ENCODE measurements at places on chromosomes 7 and 10.

GRCh38 chr10:90849956-90850749, 7.7 kb downstream of the HTR7 start:
- no peak for DNase-seq

GRCh38 chr10:108562105-108562504, 1361.2 kb downstream of the XPNPEP1 start:
- no peak for DNase-seq

- DNase-seq, result no peak
Observed at GRCh38 chr10:42951486-42952251, 125.2 kb upstream of the RET start.

DNA sequence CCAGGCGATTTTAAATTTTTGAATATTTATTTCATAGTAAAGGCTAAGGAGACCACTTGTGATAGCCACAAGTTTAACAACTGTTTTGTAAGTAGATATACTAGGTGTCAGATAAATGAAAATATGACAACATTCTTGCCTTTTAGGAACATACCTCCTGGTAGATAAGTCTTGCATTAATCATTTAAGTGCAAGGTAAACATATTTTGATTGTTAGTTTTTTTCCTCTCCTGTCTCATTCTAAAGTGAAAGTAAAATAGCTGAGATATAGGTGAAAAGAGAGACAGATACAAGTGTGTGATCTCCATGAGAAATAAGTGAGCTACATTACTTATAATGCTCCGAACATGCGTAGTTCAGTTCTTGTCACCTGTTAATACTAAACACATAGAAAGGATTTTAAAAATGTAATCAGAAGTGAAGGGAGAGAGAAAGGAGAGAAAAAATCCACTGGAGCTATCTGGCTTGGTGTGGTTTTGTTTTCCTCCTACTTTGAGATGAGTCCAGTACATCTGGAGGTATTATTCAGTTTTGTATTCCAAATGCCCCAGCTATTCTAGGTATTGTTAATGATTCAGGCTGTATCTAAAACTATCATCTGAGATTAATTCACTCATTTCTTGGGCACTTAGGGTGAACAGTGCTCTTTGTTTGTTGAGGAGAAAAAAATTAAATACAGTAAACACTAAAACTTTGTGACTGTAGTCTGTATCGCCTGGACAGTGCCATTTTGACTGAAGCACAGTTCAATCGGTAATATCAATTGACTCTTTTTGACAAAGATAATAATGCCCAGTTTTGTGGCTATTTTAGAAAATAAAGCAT, 21.2 kb downstream of the GLCCI1 start:
- DNase-seq, result no peak

- DNase-seq, result no peak
Observed at GRCh38 chr10:48526011-48526821, 78.7 kb downstream of the ARHGAP22 start.

DNA sequence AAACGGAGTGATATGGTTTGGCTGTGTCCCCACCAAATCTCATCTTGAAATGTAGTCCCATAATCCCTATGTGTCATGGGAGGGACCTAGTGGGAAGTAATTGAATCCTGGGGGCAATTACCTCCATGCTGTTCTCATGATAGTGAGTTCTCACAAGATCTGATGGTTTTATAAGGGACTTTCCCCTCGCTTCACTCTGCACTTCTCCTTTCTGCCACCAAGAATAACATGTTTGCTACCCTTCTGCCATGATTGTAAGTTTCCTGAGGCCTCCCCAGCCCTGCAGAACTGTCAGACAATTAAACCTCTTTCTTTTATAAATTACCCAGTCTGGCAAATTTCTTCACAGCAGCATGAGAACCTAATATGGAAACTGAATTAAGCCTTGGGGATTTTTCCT, 19.1 kb downstream of the FAM3C start:
- DNase-seq, result no peak

DNA sequence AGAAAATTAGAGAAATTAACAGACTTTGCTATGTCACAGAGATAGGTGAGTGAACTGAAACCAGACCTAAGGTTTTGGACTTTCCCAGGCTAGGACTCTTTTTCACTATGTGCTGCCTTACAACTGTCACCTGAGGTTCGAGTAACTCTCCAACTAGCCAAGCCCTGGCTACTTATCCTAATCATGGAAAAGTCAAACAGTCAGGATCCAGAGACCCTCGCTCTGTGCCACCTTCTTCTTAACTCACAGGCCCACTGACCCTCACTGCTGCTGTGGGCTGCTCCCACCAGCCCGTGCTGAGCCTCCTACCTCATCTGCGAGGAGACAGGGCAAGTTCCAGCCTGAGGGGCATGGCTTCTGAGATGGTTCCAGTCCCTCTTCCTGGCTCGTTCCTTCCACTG, 211.4 kb upstream of the KLF14 start:
- DNase-seq, result no peak

DNA sequence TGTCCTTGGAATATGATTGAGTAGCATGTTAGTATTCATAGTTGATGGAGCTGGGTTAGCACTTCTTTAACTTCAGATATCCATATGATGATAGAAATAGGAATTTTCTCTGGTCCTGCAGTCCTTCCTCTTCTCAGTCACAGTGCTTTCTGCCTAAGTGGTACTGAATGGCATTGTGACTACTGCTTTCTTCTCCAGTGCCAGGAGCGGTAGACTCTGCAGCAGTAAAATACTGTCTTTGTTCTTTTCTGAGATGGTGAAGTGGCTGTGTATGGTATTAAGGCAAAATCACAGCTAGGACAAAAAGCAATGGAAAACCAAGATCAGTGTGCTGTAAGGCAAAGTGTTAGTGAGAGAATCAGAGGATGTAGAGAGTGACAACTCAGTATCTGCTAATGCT, 46.6 kb downstream of the C1GALT1 start:
- DNase-seq, result no peak

Data from bone marrow (tissue), 2 donors.